NCI-H1417 treated with DMSO at 0.1 percent for 48 hours (cell line): ENCODE measurements at places on chromosomes 2 and 18.

DNA sequence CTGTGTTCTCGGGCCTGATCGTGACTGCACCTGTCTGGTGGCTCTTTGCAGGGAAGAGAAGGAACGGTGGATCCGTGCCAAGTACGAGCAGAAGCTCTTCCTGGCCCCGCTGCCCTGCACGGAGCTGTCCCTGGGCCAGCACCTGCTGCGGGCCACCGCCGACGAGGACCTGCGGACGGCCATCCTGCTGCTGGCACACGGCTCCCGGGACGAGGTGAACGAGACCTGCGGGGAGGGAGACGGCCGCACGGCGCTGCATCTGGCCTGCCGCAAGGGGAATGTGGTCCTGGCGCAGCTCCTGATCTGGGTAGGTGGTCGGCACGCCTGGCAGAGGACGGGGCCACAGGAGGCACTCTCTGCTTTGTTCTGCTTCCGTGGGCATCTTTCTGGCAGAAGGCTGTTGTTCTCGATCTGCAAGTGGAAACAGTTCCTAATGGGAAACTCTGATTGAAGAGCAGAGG, 48.0 kb downstream of the GBX2 start:
- no peak for DNase-seq

- DNase-seq, result no peak
Measured at GRCh38 chr2:217929757-217930707, 72.8 kb downstream of the TNS1 start.

DNA sequence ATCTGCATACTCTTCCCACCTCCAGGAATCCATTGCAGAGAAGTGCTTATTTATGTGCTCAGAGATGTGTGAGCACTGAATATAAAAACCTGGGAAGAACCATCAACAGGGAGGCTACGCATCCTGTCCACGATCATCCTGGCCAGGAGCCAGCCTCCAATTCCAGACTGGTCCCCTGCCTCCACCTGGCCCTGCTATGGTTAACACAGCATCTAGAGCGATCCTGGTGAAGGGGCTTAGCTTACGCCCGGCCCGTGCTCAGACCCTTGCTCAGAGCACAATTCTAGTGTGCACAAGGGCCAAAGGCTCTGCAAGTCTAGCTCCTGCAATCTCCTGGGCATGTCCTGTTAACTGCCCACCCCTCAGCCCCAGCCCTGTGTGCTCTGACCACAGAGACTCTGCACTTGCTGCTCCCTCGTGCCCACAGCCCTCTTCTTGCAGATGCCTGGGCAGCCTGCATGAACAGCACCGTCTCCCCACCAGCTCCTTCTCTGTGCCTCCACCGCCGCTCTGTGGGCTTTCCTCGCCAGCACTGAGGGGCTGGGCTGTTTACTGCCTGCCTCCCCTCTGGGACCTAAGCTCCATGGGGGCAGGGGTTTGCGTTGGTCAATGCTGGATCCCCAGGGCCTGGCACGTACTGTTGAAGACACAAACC, 6.5 kb downstream of the PER2 start:
- DNase-seq, result no peak

GRCh38 chr18:12703664-12704063, 822 bp downstream of the PSMG2 start:
- no peak for DNase-seq

DNA sequence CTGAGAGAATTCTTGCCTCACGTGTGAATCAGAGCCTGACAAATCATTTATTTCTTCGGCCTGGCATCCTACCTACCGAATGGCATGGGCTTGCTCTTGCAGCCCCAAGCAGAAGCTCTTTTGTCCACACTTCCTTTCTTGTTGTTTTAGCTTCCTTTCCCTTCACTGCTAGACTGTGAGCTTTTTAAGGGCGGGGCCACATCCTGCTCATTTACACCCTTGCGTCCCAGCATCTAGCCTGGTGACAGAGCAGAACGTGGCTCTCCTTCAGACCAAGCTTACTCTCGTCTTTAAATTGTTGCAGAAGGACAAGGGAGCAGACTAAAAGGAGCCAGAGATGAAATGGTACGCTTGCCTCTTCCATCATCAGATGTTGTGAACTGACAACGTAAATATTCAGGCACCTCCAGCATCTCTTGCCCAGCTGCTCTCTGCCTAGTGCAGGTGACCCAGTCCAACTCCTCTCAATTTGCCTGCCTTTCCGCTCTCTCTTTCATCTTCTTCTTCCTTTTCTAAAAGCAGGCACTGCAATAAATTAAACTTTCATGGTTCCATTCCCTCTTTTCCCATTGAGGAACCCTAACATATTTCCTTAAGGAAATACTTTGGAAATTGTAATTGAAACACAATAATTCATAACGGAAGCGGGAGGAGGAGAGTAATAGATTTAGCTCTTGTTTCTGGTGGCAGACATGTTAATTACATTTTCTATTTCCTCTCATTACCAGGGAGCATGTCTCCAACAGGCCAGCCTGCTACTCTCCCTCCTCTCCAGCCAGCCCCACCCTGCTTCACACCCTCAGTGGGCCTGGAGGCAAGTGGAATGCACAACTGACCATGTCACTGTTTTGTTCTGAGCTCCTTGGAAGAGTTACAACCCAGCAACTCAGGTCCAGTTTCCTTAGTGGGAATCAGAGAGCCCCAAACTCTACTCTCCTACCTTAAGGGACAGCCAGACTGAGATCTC, 228.1 kb upstream of the TRIB2 start:
- no peak for DNase-seq

DNA sequence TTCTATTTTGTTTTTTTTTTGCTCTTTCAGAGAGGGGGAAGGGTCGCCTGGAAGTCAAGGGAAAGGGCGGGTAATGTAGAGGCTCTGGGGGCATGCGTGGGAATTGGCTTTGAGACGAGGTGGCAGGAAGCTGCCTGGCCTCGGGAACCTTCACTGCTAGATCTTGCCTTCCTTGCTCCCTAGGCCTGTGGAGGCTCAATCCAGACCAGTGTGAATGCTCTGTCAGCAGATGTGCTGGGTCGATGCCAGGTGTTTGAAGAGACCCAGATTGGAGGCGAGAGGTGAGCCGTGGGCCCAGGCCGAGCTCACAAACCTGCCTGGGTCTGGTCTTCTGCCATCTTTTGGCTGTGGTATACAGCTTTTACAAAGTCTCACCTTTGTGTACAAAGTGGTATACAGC, 15.5 kb downstream of the CCT7 start:
- DNase-seq, result no peak

DNA sequence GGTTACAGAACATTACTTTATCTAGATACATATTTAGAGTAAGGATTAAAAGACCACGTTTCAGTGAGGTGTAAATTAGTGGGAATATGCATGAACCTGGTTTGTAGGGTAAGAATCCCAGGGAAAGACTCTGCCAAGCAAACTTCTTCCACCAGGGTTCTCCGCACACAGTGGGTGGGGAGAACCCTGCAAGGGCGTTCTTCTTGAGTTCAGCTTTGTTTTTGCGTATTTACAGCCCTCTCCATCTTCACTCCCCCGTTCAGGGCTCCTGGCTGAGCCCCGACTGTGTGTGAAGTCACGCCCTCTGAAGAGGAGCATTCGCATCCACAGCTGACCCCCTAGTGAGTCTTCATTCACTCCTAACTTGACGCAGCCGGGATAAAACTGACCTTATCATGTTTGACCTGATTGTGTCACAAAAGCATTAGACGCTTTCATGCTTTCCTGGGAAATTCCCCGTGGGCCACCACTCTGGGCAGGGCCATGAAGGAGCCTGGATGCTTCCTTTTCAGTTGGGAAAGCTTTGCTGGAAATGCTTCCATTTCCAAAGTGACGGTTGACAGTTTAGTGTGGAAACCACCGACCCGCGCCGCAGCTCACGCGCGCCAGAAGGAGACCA, 1.0 kb downstream of the ALKAL2 start:
- no peak for DNase-seq

GRCh38 chr2:196697825-196698224, 58.3 kb downstream of the CCDC150 start:
- no peak for DNase-seq

GRCh38 chr2:96754317-96754716, 6.4 kb upstream of the CNNM4 start:
- DNase-seq, result no peak

DNA sequence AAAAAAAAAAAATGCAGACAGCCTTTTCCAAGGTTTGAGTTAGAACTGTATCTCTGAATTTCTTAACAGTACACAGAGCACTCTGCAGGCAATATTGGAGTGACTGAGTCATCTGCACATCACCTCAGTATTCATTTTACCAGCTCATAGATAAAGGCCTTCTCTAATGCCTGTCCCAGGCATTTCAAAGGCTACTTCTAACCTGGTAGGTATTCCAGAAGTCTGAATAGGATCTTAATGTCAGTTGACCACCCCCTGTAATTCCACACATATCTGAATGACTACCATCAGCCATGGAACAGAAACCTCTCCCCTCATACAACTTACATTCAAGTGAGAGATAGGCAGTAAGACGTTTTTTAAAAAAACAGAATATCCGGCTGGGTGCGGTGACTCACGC, 9.0 kb downstream of the METTL21A start:
- DNase-seq, result no peak

DNA sequence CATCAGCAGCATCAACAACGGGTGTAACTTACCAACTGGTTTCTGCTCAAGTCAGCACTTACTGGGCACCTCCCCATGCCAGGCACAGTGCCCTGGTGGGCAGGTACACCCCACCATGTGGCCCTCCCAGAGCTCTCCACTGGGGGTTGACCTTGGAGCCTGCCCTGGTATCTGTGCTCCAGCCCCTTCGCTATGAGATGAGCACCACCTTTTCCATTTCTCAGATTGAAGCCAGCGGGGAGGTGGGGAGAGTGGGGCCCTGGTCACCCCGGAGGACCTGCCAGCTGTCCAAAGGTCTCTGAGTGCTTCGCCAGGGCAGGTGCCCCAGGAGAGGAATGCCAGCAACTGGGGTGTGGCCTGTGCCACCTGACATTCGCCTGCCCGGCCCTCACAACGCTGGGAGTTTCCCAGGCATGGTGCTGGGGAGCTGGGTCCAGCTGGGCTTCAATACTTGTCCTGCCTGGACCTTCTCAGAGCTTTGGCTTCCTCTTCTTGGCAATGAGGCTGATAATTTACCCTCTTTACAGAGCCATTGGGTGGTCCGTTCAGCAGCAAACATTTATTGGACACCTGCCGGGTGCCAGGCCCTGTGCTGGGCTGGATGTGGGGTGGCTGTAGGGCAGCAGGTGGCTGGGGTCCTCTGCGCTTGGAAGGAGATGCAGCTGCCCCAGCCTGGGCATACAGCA, 5.9 kb upstream of the ZAP70 start:
- no peak for DNase-seq

DNA sequence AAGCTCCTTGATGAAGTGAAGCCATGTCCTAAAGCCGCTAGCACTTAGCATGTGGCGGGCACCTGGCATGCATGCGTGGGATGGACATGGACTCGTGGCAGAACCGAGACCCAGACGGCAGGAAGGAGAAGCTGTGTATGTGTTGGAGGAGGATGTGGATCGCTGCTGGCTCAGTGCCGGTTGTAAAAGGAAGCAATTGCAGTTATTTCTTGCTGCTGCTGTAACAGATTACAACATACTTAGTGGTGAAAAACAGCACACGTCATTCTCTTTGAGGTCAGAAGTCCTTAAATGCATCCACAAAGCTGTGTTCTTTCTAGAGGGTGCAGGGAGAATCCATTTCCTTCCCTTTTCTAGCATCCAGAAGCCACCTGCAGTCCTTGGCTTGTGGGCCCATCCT, 74.6 kb downstream of the AGAP1 start:
- no peak for DNase-seq

GRCh38 chr2:29209551-29209950, 94.3 kb downstream of the CLIP4 start:
- no peak for DNase-seq

DNA sequence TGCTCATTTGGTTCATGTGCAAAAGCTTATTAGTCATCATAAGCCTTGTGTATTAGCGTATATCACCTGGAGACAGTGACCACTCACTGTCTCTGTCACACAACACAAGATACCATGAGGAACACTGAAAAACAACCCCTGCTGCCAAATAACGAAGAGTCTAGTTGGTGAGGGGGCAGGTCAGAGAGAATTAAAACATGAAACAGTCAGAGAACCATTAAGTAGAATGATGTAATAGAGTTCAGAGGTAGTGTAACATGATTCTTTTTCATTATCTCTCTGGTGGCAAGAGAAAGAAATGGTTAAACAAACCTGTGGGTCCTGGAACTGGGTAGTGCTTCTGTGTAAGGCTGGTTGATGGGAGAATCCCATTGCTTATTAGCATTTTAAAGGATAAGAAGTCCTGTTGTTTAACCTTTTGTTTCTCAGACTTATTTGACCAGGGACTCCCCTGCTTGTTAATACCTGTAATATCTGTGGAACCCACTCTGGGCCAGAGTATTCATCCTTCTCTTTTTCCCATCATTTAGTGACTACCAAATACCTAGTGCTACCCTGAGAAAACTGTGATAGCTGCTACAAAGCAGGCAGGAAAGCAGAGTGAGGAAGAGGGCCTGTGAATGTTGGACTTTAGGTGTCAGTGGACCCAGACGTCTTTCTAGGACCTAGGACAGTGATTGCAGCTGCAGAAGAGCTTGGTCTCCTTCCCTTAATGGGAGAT, 38.0 kb downstream of the PTRHD1 start:
- DNase-seq, result no peak
